ENCODE measurements at places on chromosomes 7 and 10.

DNA sequence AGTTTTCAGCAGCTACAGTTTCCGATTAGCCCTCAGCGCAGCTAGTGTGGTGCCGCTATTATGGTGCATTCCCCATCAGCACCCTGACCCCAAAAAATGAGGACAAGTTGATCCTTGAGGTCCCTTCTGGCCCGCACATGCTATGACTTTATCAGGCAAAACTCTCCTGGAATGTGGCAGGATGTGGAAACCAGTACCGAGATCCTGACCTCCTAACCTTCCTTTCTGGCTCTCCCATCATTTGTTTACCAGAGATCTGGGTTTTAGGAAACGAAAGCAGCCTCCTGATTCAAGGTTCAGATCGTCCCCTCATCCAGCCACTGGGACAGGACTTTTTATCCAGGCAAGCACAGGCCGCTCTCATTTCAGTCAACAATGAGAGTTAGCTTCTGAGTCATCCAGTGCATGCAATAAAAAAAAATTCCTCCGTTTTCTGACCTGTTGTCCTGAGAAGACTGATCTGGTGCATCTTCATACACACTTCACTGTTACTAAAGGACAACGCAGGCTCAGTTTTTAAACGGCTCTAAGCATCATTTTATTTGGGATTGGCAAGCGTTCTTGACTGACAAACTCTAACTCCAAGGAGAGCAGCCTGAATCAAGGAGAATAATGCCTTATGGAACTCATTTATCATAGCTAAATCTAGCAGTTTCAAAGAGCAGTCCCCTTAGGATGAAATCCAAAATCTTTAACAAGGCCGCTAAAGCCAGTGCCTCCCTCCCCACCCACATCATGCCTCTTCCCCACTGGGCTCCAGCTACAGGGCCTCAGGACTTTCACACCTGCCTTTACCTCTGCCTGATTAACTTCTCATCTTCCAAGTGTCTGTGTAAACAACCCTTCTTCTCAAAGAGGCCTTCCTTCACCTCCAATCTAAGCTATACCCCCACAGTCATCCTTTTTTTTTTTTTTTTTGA, 17.1 kb downstream of the PDLIM1 start:
- DNase-seq, result no peak

DNA sequence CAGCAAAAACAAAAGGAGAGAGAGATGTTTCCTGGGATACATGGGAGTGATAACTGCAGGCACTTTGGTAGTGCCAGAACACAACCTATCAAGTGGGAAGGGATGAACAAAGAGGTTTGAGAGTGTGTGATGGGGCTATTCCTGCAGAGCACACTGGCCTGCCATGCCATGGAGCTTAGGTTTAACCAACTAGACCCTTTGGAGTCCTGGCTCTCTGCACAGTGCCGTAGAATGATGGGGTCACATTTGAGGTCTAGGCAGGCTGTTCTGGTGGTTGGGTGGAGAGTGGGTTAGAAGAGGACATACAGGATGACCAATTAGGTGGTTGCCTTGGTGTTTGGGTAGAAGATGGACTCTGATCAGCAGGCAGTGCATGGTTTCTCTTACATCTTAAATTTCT, 101.9 kb upstream of the HABP2 start:
- DNase-seq, result no peak

DNA sequence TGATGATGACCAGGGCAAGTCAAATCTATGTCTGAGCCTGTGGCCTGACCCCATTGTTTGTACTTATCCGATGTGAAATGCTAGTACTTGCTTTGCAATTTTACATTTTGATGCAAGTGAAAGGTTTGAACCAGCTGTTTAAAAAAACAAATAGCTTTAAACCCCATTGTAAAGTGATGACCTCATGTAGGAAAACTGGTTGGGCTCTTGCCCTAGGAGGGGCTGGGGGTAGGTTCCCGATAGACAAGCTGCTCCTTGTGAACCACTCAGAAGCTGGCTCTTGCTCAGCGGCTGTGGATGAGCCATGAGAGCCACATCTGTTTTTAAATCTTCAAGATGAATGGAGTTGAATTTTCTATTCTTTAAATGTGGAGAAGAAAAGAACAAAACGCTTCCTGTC, 185.3 kb downstream of the WDR11 start:
- DNase-seq, result no peak

GRCh38 chr7:130384371-130384801, 4.1 kb downstream of the CPA1 start:
- no peak for DNase-seq

DNA sequence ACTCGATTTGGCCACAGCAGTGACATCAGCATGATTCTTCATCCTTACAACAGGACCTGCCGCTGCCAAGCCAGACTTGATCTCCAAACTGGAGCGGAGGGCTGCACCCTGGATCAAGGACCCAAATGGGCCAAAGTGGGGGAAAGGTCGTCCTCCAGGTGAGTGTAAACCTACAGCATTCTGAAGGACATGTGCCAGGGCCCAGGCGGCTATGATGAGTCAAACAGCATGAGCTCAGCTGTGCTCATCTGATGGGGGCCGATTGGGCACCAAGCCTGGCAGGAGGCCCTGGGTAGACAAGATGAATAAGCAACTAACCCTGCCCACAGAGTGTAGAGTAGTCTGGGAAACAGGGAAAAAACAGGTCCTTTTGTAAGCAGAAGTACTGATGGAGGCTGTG, 14.4 kb upstream of the ATP6V0E2 start:
- DNase-seq, result no peak

- peak; percentile 75 for DNase-seq
Observed at GRCh38 chr10:80468002-80468401, 13.9 kb downstream of the TSPAN14 start.

GRCh38 chr7:101108330-101108857, 18.5 kb upstream of the SERPINE1 start:
- DNase-seq, result no peak

- DNase-seq, result no peak
Observed at GRCh38 chr10:13946209-13946460, 359.4 kb downstream of the PRPF18 start.

DNA sequence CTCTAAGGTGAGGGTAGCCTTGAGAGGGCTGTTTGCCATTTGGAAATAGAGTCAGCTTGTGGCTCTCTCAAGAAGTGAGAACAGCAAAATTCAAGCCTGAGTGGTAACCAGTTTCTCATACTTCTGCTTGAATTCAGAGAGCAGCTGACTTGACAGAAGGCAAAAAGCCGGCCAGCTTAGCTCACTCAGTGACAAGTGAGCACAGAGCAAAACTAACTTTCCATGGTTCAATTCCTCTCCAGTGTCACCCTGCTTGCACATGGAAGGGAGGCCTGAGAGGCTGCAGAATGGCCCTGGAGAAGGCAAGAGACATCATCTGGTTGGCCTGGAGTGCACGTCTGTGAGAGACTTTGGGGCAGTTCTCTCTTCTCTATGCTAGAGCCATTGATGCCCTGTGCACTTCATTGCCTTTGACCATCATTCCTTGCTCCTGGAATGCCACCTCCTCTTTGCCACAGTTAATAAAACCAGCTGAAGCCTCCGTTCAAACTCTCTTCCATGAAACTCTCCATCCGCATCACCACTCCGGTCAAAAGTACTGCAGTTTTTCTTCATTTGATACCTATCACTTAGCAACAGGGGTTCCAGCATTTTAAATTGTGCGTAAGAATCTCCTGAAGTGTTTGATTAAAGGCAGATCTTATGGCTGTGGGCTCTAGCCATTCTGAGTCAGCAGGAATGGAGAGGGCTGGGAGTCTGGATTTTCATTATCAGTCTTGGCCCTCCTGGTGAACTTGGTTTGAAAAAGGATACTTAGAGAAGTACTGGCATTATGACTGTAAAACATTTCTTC, 69.8 kb upstream of the PIK3CG start:
- DNase-seq, result no peak

DNA sequence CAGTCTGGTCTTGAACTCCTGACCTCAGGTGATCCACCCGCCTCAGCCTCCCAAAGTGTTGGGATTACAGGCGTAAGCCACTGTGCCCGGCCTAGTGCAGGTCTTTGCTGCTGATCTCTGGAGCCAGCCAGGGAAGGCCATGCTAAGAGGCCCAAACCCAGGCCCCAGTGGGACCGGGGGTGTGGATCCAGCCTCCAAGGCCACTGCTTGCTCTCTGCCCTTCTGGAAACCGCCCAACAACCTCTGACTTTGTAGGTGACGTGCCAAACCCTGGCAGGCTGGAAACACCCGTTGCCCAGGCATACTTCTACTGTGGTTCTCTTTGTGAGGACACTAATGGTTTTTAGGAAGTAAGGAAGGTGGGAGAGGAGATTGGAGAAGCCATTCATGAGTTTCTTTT, 83.5 kb upstream of the GNA12 start:
- DNase-seq, result no peak

DNA sequence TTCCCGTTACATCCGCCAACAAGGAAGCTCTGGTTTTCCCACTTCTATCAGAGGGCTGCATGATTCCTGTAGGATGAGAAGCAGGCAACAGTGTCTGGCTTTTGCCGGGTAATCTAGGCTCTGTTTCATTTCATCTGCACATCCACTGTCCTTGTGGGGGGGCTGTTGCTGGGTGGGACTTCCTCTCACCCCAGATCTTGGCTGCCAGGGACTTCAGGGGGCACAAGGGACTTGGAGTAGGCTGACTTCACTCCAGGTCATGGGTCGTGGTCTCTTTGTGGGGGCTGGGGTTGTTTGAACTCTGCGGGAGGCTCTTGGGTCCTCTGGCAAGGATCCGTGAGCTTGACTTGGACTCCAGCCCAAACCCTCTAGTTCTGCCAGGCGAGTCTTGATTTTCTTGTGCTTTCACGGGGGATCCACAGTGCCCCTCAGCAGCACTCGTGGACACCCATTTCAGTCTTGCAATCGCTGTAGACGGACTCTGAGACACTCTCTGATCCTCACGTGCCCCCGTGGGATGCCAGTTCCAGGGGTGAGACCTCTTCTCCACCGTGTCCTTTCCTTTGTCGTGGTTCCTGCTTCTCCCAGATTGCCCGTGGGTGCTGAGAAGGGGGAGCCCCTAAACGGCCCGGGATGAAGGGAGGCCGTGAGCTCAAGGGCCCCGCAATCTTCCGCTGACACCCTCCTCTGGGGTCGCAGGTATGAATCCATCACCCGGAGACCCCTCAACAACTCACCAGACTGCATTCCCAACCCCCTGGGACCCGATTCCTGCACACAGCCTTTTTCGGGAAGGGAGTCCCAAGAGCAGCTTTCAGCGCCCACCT, 21.4 kb upstream of the ZNF273 start:
- DNase-seq, result no peak

GRCh38 chr10:68110027-68110426, 739 bp downstream of the MYPN start:
- DNase-seq, result no peak

GRCh38 chr10:91977491-91977890, 53.9 kb downstream of the BTAF1 start:
- DNase-seq, result no peak

- DNase-seq, result peak; percentile 44
Observed at GRCh38 chr10:45420453-45421192, 46.6 kb downstream of the ALOX5 start.

DNA sequence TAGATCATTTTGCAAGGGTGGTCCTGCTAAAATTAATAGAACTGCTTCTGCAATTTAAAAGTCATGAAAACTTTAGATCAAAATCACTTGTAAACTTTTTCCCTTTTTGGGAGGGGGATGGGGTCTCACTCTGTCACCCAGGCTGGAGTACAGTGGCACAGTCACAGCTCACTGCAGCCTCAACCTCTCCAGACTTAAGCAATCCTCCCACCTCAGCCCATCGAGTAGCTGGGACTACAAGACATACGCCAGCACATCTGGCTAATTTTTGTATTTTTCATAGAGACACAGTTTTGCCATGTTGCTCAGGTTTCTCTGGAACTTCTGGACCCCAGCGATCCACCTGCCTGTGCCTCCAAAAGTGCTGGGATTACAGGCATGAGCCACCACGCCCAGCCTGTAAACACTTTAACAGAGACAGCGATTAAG, 79.7 kb downstream of the LRRC17 start:
- DNase-seq, result no peak

- no peak for DNase-seq
Observed at GRCh38 chr7:26691886-26692285, 172.5 kb downstream of the SKAP2 start.

DNA sequence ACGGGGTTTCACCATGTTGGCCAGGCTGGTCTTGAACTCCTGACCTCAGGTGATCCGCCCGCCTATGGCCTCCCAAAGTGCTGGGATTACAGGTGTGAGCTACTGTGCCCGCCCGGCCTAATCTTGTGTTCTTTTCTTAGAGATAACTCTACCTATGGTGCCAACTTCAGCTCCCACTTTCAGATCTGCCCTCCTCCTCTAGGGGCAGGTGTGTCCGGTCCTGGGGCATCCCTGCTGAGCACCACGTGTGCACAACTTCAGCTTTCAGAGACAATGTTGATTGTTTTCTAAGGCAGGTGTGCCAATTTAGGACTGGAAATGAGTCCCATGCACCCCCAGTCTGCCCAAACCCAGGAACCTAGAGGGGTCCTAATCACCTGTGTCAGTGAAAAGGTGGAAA, 18.5 kb upstream of the FXYD4 start:
- DNase-seq, result no peak

DNA sequence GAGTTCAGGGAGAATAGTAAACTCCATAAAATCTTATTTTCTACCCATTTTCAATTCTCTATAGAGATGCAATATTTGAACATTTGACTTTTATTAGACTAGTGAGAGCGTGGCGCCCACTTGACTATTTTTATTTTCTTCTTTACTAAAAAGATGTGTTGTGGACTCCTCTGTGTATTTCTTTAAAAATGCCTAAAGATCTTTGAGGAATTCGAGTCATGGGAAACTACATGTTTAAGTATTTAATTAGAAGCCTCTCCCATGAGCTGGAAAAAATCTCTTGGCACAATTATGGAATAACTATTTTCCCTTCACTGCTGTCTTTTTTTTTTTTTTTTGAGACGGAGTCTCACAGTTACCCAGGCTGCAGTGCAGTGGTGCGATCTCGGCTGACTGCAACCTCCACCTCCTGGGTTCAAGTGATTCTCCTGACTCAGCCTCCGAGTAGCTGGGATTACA, 124.2 kb downstream of the ARHGAP12 start:
- DNase-seq, result no peak

DNA sequence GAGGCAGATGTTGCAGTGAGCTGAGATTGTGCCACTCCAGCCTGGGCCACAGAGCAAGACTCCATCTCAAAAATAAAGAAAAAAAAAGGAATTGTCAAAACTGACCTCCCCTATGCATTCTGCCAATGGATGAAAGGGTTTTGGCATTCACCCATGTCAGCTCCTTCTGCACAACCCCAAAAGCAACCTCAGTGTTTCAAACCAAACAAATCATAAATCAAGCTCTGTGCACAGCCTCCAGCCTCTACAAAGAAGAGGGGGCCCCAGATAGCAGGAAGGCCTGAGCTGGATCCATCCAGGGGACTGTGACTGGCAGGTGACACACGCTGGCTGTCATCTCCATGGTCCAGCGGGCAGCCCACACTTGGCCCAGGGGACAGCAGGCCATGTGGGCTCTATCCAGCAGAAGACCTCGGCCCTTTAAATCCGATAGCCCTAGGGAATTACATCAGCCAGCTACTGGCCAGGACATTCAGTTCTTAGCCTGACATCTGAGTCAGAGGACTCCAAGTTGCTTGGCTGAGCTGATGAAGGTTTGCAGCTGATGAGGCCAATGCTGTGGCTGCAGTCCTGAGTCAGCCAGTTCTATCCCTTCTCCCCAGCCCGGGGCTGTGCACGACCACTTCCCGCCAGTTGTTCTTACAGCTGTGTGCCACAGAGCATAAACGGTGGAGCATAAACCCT, 52.0 kb upstream of the FIGNL1 start:
- no peak for DNase-seq
